Left ventricle myocardium superior (tissue), 1 donor: ENCODE measurements at places on chromosomes 2 and 18. TPM values are rescaled to one million over a fixed set of nuclear protein-coding genes. Genes with fewer than 3 reads are reported as not detected.

GRCh38 chr2:101089942-101090799 is 61.0 kb downstream of the TBC1D8 start:
- no peak for DNase-seq

- DNase-seq = no peak
These were observed 9.2 kb downstream of the DLGAP1 start for GRCh38 chr18:4445902-4446301.

ACMSD gene
- total RNA-seq = not detected

NMUR1 gene
- not detected for total RNA-seq
